ENCODE measurements at places on chromosomes 6 and 20.
A peak's percentile ranks its signal among the peaks of the same experiment; 100 is the strongest.

GRCh38 chr6:84086545-84087429, 53.2 kb downstream of the MRAP2 start:
- DNase-seq: no peak

DNA sequence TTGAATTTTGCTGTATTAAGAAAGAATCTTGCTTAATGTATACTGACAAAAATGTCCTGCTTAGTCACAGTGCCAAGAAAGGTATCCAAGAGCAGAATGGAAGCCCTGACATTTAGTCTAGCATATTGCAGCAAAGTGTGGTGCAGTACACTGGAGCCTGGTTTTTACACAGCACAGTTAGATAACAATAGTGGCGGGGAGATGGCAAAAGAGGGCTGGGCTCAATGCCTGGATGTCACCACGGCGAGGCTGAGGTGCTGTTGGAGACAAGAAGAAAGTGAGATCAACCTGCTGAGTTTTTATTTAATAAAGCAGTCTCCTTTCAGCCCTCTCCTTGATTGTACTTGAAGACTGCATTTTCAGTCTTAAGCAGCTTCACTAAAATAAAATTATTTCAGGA, 426.0 kb downstream of the LMBRD1 start:
- no peak for DNase-seq

- DNase-seq: no peak
Measured at GRCh38 chr6:134307870-134308269, 10.0 kb downstream of the SGK1 start.

DNA sequence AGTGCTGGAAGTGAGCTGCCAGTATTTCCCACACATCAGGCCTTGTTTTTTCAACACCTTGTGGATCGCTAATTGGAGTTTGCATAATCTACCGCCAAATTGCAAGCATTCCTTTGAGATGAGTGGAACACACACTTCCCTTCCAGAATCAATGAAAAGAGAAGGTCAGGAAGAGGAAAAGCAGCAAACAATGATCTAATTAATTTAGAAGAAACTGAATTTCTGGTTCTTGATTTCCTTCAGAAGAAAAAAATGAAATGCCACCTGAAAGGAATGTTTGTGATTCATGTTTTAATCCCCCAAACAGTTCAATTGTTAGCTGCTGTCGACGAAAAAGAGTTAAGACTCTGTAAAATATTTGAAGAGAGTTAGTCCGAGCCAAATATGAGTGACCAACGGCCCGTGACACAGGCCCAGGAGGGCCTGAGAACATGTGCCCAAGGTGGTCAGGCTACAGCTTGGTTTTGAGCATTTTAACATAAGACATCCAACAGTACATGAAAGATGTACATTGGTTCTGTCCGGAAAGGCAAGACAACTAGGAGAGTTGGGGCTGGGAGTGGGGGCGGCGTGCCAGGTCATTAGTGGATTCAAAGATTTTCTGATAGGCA, 182.3 kb downstream of the MTFR2 start:
- DNase-seq: no peak

- peak; percentile 64 for DNase-seq
Measured at GRCh38 chr6:41191569-41191968, 9.4 kb downstream of the TREML2 start.

GRCh38 chr20:50323777-50324775, 133.4 kb downstream of the CEBPB start:
- no peak for DNase-seq

- no peak for DNase-seq
Measured at GRCh38 chr6:169962604-169963469, 211.4 kb downstream of the ERMARD start.

GRCh38 chr6:146915671-146916127, 288.5 kb upstream of the STXBP5 start:
- peak; percentile 8 for DNase-seq

DNA sequence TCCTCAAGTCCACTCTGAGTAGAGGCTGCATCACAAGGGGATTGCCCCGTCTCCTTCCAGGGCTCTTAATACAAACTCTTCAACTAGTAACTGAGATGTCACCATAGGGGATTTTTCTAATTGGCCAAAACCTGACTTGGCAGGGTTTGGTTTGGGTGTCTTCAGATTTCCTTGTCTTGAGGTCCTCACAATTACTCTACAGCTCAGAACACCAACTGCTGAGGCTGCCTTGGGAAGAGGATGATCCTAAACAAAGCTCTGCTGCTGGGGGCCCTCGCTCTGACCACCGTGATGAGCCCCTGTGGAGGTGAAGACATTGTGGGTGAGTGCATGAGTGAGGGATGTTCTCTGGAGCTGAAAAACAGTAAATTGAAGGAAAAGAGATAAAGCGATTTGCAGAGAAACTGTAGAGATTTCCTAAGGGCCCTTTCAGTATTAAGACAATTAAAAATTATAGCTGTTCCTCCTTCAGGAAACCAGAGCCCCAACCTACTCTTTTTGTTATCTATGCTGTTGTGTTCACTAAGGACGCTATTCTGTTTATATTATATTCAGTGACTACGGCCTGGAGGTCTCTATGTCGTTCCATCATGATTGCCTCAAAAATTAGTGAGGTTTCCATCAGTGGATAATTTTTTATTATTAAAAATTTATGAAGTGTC, at the start of gene HLA-DQA1:
Gene HLA-DQA1 (plus strand): TSS at position 188 of the 662 bp plus-strand sequence. CDS start 53 bp downstream, at position 241.
- DNase-seq: peak; percentile 71
